ENCODE measurements at places on chromosomes 16 and 17.

DNA sequence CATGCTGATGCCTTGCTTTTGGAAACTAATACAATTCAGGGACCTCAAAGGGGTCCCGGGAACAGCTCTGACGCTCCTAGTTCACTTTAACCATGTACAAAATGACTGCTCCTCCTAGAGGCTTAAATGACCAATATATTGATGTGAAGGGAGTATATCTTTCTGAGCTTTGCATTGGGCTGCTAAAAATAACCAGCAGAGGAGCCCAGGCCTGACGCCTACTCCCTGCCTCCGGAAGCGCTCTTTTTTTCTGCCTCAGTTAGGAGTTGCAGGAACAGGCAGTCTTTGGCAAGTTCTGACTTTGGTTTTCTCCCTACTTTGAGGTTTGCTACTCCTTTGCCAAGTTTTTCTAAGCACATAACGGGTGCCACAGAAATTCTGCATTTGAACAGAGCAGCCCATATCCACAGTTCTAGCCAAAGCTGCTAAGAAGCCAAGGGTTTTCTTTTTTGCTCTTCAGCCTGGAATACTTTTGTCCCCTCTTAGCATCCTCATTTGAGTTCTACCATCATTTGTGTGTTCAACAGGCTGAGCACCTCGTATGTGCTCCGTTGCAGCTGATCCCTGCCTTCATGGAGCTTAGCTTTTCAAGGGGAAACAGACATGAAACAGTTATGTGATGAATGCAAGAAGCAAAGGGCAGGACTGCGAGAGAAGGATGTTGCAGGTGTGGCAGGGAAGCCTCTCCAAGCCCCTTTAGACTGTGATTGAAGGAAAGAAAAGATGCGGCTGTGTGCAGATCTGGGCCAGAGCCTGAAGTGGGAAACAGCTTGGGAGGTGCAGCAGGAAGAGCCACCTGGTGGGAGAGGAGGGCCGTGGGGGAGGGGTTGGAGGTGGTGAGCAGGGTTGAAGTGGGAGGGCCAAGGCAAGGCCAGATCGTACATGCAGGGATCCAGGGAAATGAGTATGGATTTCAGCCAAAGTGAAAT, 2.8 kb upstream of the NAGPA start:
- DNase-seq, result no peak

GRCh38 chr16:89423681-89424260, 66.6 kb downstream of the ANKRD11 start:
- no peak for DNase-seq

DNA sequence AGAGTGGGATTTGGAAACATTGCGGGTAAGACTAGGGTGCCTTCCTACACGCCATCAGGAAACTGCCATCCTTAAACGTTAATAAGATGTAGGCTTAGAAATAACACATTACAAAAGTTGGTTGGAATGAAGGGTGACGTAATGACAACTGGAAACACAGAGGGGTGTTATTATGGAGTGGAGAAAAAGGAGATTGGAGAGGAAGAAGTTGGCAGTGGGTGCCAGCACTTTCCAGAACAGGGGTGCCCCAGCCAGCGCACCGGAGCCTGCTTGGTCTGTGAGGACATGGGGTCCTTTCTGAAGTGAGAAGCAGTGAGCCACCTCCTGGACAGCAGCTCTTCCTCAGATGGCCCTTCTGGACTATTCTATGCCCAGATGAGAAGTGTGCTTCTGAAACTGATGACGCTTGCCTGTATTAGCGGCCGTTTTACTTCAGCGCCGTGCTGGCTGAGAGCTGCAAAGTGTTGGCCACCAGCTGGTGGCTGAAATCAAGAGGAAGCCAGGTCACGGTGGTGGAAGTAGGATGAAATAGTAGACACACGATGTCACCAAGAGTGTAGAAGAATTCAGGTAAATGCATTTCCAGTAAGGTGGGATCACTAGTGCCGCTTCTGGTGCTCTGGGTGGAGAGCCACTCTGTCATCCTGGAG, 244.8 kb downstream of the NTN1 start:
- DNase-seq, result no peak

GRCh38 chr17:38575781-38576180, 30.0 kb downstream of the SRCIN1 start:
- DNase-seq, result no peak

DNA sequence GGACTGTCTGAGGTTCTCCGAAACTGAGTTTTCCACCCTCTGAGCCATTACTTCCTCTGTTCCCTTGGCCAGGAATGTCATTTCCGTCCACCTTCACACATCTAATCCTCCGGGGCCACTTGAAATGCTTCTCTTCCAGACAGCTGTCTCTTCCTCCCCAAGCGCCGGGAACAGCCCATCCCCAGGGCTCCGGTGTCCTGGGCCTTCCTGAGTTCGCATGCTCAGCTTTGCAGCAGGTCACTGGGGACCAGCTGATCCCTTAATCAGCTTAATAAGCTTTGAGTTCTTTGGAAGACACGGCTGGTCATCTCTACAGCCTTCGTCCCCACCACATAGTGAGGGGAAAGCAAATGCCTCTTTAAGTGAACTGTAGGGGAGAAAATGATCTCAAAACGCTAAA, 123.4 kb downstream of the DYNLRB2 start:
- no peak for DNase-seq

GRCh38 chr16:53504665-53505064, 1.7 kb upstream of the AKTIP start:
- DNase-seq, result no peak

DNA sequence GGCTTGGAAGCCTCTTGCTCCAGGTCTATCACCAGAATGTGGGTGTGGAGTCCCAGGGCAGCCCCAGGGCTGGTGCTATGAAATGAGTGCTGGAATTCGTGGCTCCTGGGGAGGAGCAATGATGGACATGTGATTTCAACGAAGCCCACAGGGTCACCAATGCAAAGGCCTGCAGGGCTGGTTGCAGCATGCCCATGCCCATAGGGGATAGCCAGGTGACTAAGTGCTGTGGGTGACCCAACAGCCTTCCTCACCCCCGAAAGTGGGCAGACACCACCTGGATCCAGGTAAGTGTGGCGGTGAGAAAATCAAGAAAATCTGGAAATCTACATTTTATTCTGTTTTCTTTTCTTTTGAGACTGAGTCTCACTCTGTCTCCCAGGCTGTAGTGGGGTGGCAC, 87.5 kb upstream of the GPRC5B start:
- no peak for DNase-seq

GRCh38 chr16:3131755-3132377, 3.0 kb upstream of the ZNF213 start:
- DNase-seq, result no peak

DNA sequence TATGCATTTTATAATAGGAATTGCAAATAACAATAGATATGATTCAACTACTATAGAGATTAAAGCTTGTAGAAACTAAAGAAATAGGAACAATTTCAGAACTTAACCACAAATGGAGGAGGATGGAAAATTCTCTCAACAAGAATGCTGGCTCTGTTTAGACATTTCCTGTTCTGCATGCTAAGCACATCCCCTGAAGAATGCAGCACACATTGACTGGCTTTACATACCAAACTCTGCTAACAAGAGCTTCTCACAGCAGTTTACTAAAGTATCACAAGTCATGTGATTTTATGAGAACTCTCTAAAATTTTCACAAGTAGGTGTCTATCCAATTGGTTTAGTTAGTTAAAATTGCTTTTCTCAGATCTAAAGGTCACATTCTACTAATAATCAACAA, 85.2 kb downstream of the SPAG9 start:
- DNase-seq, result no peak

DNA sequence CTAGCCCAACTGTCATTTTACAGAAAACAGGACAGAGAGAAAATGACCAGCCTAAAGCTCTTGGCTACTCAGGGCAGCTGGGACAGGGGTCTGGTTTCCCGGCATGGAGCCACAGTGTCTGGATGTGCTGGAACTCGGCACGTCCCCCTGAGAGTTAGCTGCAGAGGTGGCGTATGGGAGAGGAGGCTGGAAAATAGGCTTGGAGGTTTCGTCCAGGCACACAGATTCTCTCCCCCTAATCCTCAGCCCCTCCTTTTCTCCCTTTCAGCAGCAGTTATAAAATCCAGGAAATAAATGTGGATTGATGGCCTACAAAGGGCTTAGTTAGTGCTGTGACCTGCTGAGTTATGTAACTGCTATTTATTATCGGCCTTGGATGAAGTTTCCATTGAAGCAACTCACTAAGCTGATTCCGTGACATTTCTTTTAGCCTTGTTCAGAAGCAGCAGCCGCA, 89.5 kb upstream of the TOB1 start:
- DNase-seq, result no peak

All from T-helper 1 cell (primary cell).